ENCODE measurements at places on chromosomes 5 and 9. TPM values are rescaled to one million over a fixed set of nuclear protein-coding genes. Genes with fewer than 3 reads are reported as not detected.

Gene PCDHB14
- total RNA-seq: 2.5 TPM

Gene IFNB1
- not detected for total RNA-seq

Gene RLN1
- not detected for total RNA-seq

Gene TRPM6
- 0.05 TPM for total RNA-seq

Gene RNF208
- not detected for total RNA-seq

Gene C5orf52
- total RNA-seq: not detected

Gene LMNB1
- total RNA-seq: 10.2 TPM

Gene NUTM2F
- total RNA-seq: not detected

Gene SLC6A19
- not detected for total RNA-seq

Gene MARVELD2
- not detected for total RNA-seq

Gene ISL1
- total RNA-seq: not detected

Gene SEMA5A
- 17.8 TPM for total RNA-seq

Gene BBLN
- 279 TPM for total RNA-seq

Gene TBC1D13
- 12.9 TPM for total RNA-seq

Gene ZNF879
- 1.4 TPM for total RNA-seq

Gene OTP
- not detected for total RNA-seq

Gene FAM78A
- total RNA-seq: 1.3 TPM

Gene CYLC2
- total RNA-seq: not detected

Gene FAM151B
- 1.9 TPM for total RNA-seq

Gene FOXD4L4
- not detected for total RNA-seq

Gene RABEPK
- total RNA-seq: 22.5 TPM

Gene PLAC8L1
- not detected for total RNA-seq

Gene ITGA2
- 5.2 TPM for total RNA-seq

Gene SCGB3A2
- not detected for total RNA-seq

Gene GRM6
- not detected for total RNA-seq

Gene ANP32B
- 31.8 TPM for total RNA-seq

Gene CMYA5
- total RNA-seq: 0.25 TPM

Gene GMCL2
- total RNA-seq: not detected

Gene RECK
- total RNA-seq: 24.3 TPM

Gene DMRT3
- not detected for total RNA-seq

Gene CLTA
- 249 TPM for total RNA-seq

Gene PRUNE2
- 12.7 TPM for total RNA-seq

Gene ITK
- not detected for total RNA-seq

Gene SLC25A2
- total RNA-seq: not detected

Data from cardiac ventricle fibroblast (primary cell).